ENCODE measurements at places on chromosomes 7 and 10. TPM values are rescaled to one million over a fixed set of nuclear protein-coding genes. Genes with fewer than 3 reads are reported as not detected.

DNA sequence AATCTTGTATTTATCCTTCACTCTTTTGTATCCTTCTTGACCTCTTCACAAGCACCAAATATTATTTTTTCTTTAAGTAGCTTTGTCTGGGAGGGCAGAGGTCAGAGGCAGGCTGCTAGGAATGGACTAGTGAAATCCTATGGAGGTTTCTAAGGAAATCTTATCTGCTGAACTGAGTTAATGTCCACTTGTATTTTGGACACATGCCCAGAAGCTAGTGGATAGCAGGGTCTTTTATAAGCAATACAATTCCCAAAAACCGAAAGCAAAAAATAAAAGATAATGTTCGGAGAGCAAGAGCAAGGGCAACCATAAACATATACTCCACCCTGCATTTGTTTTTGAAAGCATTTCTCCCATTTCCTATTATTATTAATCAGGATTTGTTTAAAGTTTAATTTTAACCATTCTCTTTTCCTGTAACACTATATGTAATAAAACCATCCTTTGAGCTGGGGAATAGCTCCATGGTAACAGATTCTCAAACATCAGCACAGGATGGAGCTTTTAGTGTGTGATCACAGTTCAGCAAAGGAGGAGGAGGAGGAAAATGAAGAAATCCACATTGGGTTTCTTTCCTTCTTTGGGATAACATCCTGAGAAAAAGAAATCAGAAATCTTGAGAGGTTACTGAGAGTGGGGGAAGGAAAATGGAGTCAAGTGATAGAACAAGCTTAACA, 328.2 kb upstream of the LRRN3 start:
- DNase-seq, result no peak

- DNase-seq, result peak; percentile 59
These were observed 60.1 kb upstream of the CAPZA2 start for GRCh38 chr7:116802144-116802745.

GRCh38 chr7:21429021-21429420, 1.1 kb downstream of the SP4 start:
- DNase-seq, result no peak

Gene UCN3
- not detected for total RNA-seq

DNA sequence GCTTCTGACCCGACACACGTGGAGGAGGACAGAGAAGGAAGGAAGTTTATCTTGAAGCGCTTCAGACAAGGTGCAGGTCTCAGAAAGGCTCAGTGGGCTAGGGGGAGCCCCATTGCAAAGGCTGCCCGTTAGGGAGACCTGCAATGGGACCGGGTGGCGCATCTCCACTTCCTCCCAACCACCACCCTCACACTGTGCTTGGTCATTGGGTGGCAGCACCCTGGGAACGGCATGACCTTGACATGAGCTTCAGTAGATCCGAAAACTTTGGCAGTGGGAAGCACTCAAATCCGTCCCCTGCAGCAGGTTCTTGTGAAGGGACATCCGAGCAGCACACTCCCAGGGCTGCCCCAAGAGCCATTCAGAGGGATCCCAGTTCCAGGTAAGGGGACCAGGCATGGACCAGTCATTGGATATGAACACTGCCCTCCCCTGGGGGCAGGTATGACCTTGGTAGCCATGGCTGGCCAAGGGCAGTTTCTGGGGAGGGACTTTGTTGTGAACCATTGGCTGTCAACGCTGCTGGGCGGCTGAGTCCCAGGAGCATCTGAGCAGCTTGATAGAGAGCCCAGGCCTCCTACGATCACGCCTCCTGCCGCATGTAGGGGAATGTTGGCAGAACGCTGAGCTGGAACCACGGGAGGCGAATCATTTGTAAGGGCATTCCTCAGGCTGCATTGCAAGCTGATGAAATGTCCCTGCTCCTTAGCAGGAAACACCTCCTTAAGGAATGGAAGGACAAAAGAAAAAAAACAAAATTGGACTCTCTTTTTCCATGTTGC, 31.7 kb downstream of the GALNTL5 start:
- no peak for DNase-seq

Gene KIF11
- total RNA-seq, result 58.1 TPM

All from RPMI7951 (cell line).